NCI-H510A (cell line): ENCODE measurements at places on chromosomes 7 and 10.

- DNase-seq, result no peak
Observed at GRCh38 chr7:19248681-19249080, 103.5 kb upstream of the FERD3L start.

GRCh38 chr7:65230231-65230630 is 143.4 kb upstream of the ZNF92 start:
- no peak for DNase-seq

DNA sequence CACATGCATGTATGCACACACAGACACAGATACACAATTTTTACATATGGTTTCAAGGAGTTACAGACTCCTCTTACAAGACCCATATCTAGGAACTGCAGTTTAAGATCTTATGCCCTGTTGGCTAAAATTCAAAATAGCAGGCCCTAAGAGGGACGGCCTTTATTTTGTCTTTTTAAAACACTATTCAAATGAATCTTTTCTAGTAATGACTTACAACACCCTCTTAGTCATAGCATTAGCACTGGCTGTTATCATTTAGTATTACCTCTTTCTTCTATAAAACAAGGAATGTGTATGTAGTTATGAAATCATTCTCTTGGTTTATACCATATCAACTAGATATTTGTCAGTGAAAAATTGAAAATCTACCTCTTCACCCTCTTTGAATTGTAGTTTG is 15.3 kb downstream of the PAPSS2 start:
- DNase-seq, result no peak

- DNase-seq, result no peak
Observed at GRCh38 chr7:131786204-131786603, 229.8 kb upstream of the PODXL start.

DNA sequence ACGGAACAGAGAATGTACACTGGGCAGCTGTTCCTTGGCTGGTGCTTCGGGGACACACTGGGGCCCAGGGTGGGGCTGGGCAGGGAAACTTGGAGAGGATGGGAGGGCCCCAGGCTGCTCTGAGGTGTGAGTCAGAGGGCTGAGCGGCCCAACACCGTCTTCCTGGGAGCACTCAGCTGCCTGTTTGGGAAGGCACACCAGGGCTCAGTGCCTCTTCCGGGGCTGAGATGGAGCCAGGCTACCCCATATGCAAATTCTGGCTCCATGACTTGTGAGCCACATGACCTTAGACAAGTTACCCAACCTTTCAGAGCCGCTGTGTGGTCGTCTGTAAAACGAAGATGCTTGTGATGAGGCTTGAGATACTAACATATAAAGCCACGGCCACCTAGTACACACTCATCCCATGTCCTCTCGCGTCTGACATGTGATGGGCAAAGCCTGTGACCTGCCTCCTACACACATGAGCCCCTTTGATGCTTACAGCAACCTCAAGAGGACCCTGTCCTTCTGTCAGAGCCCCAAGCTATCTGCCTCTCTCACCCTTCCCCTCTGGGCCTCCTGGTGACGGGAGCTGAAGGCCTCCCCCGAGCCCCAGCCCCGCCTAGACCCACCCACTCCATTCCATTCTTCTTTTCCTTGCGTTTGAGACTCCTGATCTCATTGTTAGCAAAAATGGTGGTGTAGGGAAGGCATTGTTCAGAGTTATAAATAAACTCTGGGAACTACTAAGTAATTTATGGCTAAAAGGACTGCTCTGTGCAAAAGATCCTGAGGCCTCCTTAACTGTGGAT is 26.1 kb downstream of the KLRG2 start:
- no peak for DNase-seq

- no peak for DNase-seq
Observed at GRCh38 chr7:84188786-84189405, 5.7 kb downstream of the SEMA3A start.

- DNase-seq, result no peak
Observed at GRCh38 chr10:1954300-1954699, 217.0 kb upstream of the ADARB2 start.

DNA sequence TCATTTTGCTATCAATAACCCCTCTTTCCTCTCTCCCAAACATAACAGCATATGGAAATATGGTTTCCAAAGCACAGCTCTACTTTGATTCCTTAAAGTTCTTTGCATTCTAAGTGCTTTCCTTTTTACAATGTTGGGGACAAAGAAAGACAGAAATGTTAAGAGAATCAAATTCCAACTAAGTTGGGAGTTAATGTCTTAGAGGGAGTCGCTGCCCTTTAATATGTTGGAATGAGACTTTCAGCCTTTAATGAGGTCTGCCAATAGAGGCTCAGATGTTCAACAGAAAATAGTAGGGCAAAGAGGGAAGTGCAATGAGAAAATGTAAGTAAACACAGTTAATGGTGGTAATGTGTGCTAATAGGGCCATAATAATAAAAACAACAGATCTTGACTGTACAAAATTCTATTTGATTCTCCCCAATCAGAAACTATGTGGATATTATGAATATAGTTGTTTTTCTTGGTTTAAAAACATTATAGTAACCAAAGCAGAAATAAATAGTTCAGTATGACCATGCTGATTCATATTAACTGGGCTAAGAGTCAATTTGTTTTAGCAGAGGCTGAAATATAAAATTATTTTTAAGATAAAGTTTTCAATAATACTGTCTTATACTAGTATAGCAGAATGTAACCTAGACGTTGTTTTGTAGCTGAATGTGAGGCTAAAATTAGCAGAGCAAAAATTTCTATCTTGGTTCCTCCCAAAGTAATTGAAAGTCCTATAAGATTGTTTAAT is 10.3 kb downstream of the HYCC1 start:
- DNase-seq, result no peak

- no peak for DNase-seq
Observed at GRCh38 chr10:69045441-69046300, 42.2 kb upstream of the SRGN start.

GRCh38 chr7:27709137-27710075 is 30.6 kb upstream of the TAX1BP1 start:
- DNase-seq, result no peak

GRCh38 chr7:3301449-3301731 is 338 bp downstream of the SDK1 start:
- no peak for DNase-seq

GRCh38 chr7:50153148-50153547 is 60.1 kb upstream of the ZPBP start:
- DNase-seq, result no peak

DNA sequence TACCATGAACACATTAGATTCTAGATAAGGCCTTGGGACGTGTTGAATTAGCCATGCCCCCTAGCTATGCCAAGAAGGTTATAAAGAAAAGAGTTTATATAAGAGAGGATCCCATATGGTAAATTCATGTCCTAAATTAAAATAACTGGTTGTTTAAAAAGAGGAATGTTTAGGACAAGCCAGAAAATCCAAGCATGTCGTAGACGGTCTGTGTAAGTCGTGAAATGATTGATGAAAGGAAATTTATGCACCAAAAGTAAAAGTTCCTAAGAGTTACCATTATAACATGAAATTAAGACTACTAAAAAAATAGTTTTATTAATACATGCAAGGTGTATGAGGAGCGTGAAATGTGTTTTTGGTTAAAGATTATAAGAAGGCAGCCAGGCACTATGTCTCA is 624.9 kb downstream of the ARL4A start:
- no peak for DNase-seq

DNA sequence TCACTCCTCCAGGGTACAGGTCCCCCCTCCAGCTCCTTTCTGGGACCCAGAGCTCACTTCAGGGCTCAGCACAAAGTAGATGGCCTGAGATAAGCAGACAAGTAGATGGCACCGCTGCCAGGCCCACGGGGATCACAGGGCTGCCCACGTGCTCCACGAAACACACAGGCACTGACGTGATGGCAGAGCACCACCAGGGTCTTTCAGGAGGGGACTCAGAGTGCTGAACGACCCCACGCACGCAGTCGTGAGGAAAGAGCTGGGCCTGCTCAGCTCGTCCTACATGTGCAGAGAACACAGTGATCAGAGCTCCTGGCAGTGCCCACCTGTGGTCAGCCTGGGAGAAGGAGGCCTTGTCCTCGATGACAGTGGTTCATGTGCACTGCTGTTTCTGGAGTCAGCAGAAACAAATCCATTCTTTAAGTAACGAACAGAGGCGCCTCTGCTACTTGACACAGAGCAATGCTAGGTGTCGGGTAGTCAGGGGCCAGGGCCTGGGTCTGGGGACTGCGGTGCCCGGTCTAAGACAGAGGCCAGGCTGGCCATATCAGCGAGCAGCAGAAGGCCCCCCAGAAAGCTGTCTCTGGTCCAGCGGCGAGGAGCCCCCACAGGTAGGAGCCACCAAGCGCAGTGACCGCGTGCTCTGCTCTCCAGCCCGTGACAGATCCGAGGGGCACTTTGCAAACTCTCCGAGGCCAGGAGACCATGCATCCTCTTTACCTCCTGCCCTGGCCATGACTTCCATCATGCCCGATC is 129.8 kb upstream of the FAM20C start:
- DNase-seq, result no peak

GRCh38 chr7:135512135-135512887 is 2.4 kb upstream of the CNOT4 start:
- DNase-seq, result no peak

GRCh38 chr7:28330384-28331070 is 81.8 kb upstream of the CREB5 start:
- DNase-seq, result no peak

DNA sequence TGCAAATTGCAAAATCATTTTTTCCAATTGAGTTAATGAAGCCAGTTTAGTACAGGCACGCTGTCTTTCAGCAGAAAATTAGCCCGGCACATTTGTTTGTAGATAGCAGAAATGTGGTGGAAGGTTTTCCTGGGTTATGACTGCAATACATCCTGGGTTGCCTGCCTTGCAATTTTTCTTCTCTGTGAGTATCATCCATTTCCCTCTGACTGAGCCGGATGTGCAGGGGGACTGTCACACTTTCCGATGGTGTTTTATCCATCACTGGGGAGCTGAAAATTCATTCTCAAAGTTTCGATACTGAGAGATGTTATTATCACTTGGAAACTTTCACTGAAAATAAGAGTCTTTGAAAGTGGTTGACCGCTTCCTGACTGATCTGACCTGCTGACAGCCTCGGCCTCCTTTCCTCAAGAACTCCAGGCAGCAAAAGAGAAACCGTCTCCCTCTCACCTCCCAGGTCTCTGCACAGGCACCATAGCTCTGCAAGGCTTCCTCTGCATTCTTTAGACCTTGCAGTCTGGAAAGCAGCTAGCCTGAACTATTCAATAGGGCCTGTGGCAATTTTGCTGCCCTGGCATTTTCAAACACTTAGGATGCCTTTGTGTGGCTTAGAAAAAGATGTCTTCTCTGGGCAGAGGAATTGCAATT is 320.8 kb upstream of the NRP1 start:
- DNase-seq, result no peak
